ENCODE measurements at places on chromosomes 3 and 15.

DNA sequence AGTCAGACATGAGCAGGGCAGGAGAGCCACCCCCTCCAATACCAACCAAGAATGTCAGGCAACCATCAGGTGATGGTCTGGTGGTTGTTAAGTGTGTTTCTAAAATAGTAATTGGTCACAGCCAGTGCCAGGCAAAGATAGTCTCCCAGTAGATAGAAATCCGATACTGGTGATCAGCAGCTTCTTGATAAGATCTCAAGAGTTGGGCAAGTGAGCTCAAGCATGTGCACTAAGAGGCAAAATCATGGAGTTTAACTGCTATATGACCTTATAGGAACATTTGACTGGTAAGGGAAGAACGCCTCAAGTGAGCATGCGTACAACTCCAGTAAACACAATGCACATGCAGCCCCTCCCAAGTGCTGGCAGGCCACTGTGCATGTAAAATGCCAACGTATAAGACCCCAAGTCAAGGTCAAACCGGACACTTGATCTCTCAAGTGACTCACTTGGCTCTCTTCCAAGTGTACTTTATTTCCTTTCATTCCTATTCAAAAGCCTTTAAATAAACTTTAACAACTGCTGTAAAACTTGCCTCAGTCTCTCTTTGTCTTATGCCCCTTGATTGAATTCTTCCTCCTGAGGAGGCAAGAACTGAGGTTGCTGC, 36.0 kb upstream of the CBLB start:
- DNase-seq = peak; percentile 50

DNA sequence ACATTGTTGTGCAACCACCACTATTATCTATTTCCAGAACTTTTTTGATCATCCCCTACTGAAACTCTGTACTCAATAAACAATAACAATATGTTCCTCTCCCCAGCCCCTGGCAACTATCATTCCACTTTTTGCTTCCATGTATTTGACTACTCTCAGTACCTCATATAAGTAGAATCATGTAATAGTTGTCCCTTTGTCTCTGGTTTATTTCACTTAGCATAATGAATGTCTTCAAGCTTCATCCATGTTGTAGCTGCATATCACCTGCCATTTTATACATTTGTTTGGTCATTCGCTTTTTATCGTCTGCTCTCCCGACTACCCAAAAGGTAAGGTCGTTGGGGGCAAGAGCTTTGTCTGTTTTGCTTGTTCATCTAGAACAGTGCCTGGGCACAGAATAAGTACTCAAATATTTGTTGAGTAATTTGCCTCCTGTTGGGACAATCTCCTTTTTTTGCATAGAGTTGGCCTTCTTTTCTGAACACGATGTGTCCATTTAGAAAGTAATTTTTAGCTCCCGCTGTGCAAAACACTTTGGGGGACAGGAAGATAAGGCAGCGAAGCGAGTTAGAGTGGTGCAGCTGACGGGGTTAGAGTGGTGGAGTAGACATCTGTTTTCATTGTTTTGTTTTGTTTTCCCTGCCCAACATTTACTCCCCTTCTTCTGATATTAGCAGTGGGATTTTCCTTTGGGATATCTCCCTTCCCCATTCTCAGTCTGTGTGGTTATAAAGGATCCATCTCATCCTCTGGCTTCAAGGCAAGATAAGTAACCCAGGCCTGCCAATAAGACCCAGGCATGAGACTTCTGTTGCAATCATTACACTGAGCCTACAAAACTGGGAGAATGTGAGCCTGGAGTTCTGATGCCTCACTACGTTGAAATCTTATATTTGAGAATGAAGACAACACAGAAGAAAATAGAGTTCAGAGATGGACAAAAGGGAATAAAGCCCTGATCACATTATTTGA, 83.4 kb upstream of the RNU6-1 start:
- no peak for DNase-seq

GRCh38 chr3:156750191-156750873, 75.8 kb upstream of the LEKR1 start:
- peak; percentile 49 for DNase-seq

GRCh38 chr3:101453961-101454360, 59.1 kb downstream of the SENP7 start:
- DNase-seq = peak; percentile 25

- DNase-seq = peak; percentile 41
Measured at GRCh38 chr3:150965436-150965835, 7.1 kb downstream of the CLRN1 start.

DNA sequence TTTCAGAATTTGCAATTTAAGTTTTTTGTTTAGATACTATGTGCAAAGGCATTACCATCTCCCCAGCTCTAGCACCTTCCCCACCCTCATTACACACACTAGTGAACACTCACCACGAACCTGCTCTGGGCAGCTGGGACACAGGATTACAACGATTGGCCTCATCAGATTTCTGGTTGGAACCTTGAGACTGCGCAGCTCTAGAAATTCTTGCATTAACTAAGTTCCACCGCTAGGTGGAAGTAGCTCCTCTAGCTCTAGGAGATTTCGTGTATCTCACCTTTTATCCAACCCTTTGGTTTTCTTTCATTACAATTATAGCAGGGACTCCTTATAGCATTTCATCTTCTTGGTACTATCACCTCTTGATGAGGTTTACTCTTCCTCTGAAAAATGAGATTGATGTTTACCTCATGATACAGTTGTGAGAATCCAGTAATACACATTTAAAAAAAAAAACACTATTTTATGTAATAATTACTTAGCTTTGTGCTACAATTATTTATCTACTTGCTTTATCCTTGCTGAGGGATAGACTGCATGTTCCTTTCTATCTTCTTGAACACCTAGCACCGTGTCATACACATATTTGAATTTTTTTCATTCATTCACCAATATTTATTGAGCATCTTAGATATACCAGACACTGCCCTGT, 28.7 kb upstream of the PLOD2 start:
- peak; percentile 70 for DNase-seq

- DNase-seq = no peak
Measured at GRCh38 chr3:184741259-184741556, 29.3 kb upstream of the MAGEF1 start.

GRCh38 chr3:143291836-143292447, 172.4 kb downstream of the CHST2 start:
- DNase-seq = no peak

DNA sequence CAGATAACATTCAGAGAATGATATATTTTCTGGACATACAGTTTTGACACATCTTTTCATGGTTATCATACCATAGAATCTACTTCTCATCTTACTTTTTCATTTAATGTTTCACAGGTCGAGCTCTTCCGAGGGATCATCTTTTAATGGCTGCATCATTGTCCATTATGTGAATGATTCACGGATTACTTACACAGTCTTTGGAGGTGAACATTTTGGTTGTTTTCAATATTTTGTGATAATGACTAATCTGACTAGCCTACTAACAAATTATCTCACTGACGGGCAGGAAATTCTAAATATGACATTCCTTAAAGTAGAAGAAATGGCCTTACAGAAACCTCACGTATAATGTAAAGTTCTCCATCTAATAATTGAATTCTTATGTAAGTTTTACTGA, 209.1 kb upstream of the STRIT1 start:
- DNase-seq = peak; percentile 12

GRCh38 chr15:83210619-83211018, 3.0 kb upstream of the HDGFL3 start:
- peak; percentile 92 for DNase-seq

DNA sequence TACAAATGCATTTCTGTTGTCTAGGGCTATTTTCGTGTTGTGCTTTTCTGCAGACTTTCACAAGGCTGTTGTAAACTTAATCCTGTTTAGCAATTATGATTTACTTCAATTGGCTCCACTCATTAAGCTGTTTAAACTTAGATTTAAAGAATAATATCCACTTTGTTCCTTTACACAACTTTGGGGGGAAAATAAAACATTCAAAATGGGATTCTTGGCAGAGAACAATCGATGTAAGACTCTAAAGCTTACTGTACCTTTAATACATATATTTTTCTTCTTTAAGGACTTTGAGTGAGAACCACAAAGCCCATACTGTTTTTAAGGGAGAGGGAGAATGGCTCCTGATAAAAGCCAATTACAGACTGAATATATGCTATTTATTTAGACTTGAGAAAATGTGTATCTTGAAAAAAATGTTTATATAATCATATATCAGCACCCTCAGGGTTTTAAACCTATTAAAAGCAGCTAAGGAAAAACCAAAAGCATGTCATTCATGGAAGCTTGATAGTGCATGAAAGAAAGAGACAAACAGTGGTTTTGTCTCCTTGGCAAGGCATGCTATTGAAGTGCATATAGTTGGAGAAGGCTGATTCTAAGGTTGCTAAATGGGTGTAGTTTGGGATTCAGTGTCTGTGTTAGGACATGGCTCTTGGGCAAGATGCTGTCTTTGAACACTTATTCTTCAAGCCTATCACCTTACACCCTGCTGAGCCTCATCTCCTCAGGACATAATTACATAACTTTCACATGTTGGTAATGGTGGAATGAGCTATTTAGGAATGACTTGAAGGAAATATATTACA, 293.4 kb upstream of the TBC1D5 start:
- DNase-seq = no peak

- DNase-seq = no peak
Measured at GRCh38 chr3:190554197-190554596, 40.3 kb downstream of the IL1RAP start.

- DNase-seq = no peak
Measured at GRCh38 chr3:89699229-89699628, 591.8 kb downstream of the EPHA3 start.

DNA sequence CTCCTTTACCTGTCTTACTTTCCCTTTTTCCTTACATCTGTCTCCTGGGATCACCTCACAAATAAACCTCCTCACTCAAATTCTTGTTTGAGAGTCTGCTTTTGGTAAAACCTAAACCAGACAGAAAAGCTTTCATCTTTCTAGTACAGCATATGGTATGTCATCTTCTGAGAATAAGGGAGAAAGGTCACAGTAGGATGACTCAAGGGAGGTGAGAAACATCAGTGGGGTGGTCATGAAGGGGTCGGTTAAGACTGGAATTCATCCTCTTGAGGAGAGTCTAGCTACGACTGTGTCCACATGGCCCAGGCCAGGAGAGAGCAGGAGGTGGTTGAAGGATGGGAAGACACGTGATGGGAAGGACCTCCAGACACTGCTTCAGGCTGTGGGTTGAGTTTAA, 34.8 kb upstream of the CCK start:
- no peak for DNase-seq

DNA sequence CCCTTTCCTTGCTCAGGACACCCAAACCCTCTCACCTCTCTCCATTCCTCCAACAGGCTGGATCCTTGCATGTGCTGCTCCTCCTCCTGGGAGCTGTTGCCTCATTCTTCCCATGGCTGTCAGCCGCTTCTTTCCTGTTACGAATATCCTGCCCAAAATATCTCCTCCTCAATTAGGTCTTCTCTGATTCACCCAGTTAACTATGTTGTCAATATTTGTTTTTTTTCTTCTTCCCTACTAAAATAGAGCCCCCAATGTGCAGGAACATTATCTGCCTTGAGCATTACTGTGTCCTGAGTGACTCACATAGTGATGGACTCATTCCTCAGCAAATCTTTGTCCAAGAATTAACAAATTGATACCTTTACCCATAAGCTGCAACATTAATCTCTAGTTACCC, 357.2 kb downstream of the CLSTN2 start:
- peak; percentile 96 for DNase-seq

DNA sequence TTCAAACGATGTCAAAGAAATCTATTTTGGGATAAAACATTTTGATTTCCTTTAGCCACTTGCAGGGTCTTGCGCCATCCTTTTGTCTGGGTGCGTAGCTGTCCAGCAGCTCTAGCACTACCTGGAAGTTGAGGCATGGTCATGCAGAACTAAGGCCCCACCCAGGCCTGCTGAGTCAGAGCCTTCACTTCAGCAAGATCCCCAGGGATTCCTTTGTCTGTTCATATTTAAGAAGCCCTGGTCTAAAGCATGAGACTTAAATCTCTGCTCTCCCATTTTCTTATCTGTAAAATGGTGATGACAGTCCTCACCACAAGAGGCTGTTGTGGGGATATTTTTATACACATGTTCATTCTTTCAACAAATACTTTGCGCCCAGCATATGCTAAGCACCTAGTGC, 99.0 kb upstream of the CTDSPL start:
- DNase-seq = peak; percentile 53

DNA sequence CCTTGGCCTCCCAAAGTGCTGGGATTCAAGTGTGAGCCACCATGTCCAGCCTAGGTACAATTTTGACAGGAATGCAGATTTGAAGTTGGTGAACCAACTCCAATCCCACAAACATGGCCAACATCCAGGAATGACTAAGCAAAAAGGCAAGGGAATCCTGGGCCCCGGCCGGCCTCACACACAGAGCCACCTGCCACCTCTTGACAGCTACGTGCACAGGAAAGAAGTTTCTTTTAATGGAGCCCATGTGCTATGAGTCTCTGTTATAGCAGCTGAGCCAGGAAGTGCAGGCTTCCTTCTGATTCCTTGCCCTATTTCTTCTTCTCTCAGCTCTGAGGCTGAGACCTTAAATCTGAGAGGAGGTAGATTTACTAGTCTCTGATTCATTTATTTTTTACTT, 8.8 kb downstream of the TMEM40 start:
- DNase-seq = peak; percentile 83

- peak; percentile 47 for DNase-seq
Measured at GRCh38 chr3:109257269-109257668, 59.0 kb downstream of the DPPA2 start.

GRCh38 chr3:191484461-191484860, 23.5 kb downstream of the PYDC2 start:
- DNase-seq = no peak

GRCh38 chr15:70669966-70670658, 93.2 kb downstream of the UACA start:
- no peak for DNase-seq

GRCh38 chr3:60754617-60755016, 496.6 kb downstream of the FHIT start:
- DNase-seq = peak; percentile 21

DNA sequence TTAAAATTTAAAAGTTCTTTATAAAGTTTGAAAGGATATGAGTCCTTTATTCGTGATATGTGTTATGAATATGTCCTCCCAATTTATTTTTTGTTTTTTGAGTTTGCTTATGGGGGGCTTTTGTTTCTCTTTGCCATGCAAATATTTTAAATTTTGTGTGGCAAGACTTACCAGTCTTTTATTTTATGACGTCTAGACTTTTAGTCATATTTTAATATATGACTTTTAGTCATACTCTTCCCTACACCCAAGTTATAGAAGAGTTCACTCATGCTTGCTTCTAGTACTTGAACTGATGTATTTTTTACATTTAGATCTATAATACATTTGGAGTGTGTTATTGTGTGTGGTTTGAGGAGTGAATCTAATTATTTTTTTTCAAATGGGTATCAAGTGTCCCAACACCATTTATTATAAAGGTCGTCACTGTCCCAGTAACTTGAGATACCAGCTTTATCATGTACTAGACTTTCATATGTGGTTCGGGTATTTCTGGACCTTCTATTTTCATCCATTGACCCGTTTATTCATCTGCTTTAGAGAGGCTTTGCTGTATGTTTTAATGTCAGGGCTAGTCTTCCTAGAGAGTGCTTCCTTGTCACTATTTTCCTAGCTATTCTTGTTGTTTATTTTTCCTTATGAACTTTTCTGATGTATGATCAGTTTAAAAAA, 755 bp downstream of the PARP15 start:
- no peak for DNase-seq

- no peak for DNase-seq
Measured at GRCh38 chr15:73608475-73608874, 24.7 kb downstream of the NPTN start.

- peak; percentile 49 for DNase-seq
Measured at GRCh38 chr3:1207904-1208303, 115.1 kb downstream of the CNTN6 start.
